Kasumi-1 (cell line): ENCODE measurements at places on chromosomes 5 and 9.

DNA sequence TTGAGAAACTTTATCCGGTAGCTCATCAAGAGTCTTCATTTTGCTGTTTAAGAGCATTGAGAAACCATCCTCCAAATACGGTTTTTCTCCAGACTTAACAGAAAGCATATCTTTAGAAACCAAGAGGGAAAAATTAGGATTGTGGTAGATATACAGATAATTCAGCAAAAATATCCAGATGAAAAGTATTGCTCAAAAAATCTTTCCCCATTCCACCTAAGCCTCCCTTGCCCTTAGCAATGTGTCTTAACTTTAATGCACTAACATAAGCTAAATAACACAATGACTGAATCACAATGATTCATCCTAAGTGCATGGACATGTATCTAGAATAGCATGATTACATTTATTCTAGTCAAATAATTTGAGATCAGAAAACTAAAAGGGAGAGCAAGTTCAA is 130.3 kb upstream of the TARS1 start:
- DNase-seq = no peak

- DNase-seq = no peak
Measured at GRCh38 chr5:95956900-95957293, 4.8 kb downstream of the ELL2 start.

DNA sequence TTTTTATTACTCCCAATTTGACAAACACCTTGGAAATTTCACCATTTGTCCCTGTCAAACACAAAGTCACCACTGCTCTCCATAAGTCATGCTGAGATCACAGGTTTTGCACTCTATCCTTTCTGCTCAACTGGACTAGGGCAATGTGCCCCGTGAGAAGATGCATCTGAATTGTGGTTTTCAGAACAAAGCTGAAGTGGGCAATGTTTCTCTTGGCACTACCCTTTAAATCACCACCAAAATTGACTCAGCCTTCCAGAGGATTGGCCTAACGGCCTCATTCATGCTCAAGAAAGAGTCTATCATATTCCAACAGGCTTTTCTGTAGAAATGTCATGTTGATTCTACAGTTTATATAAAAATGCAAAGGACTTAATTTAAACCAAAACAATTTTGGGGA is 81.0 kb upstream of the TRIO start:
- no peak for DNase-seq

DNA sequence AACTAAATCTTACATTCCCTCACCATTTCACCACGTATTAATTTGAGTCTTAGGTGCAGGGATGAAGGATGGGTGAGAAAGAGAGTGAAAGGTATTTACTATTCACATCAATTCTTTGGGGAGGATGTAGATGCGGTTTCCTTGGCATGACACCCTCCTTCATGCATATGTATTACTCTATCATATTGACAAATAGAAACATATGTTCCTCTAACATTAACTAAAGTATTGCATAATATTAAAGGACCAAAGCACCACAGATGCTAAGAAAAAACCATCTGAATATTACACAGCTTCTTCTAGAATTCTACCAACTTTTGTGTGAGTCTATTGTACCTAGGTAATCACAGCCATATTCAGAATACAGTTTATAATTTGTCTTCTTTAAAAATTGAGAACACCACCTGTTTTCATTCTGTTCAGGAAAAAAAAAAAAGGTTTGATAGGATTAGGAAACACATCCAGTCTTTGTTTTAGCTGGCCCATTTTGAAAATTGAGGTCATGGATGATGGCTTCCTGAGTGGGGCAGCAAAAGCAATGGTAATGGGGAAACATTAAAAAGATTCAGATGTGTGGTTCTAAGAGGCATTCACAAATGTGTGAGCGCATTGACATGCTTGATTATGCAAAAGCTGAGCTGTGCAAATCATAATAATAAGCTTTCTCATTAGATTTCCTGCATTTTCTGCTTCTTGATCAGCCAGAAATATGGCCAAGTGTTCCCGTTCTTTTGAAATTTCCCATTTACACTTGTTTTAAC is 1011.5 kb upstream of the NUDT12 start:
- no peak for DNase-seq

GRCh38 chr5:147912011-147912410 is 5.7 kb upstream of the C5orf46 start:
- DNase-seq = peak; percentile 95

GRCh38 chr5:158565017-158565789 is 534.5 kb downstream of the EBF1 start:
- DNase-seq = no peak

DNA sequence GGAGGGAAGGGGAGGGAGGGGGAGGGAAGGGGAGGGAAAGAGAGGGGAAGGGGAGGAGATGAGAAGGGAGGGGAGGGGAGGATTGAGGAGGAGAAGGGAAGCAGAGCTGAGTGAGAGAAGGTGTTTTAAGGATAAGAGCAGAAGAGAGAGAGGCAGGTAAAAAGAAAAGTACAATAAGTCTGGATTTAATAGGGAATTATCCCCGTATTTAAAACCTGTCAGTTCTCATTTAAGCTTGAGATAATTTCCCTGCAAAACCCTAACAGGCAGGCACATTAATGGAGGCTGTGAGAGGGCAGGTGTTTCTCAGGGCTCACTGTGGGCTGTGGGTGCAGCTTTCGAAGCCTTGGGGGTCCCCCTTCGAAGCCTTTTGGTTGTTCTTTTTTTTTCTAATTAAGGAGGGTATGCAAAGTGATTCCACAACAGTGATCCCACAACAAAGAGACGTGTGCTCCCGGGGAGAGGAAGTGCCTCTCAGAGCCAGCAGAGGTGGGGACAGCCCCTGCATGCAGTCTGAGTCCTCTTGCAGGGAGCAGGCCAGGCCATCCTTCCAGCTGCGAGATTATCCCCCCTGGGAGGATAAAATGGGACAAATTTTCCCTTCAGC is 317.9 kb upstream of the IRX1 start:
- no peak for DNase-seq

DNA sequence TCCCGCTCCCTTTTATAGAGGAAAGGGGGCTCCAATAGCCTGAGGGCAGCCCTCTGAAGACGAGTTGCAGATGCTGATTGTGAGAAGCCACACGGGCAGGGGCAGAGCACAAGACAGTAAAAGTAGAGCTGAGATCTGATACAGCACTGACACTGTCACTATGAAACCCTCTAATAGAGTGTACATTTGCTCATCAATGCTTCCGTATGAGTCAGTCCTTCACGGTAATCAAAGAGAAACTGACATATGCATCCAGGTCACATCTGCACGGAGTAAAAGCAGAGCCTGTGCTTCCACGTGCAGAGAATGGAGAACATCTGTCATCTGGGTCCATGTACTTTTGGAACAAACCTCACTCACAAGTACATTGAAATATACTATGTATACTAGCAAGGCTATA is 60.6 kb upstream of the TMEM215 start:
- no peak for DNase-seq

DNA sequence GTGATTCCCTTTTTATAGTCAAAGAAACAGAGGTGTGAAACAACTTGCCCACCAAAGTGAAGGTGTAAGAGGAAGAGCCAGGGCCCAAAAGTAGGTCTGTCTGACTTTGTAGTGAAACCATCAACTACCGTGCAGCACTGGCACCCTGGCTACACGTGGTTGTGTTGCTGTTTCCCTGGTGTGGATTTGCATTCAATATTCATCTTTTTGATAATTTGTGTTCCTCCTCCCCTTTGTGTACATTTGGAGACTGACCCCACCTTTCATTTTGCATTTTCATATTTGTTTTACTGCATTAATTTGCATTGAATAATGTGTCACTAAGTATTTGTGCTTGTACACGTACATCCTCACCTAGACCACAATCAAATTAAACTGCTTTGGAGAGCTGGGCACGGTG is 873.8 kb upstream of the WWC1 start:
- no peak for DNase-seq

DNA sequence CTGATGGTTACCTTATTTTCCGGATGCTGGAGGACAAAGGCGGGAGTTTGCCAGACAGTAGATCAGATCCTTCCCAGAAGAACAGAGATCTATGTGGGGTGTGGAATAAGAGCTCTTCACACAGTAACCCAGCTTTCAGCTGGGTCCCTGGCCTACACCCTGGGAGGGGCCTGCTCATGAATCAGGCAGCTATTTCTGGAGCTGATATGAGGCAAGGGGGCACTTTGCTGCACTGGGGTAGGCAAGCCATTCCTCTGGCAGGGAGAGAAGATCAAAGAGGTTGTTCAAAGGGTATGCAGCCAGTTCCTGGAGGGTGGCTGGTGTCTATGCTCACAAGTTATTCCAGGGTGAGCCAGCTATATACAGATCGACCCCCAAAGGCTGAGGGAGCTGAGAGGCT is 48.6 kb downstream of the CYSTM1 start:
- DNase-seq = no peak

- DNase-seq = no peak
Measured at GRCh38 chr9:130433168-130433946, 11.4 kb upstream of the ASS1 start.

GRCh38 chr5:31285025-31285424 is 91.5 kb downstream of the CDH6 start:
- no peak for DNase-seq

DNA sequence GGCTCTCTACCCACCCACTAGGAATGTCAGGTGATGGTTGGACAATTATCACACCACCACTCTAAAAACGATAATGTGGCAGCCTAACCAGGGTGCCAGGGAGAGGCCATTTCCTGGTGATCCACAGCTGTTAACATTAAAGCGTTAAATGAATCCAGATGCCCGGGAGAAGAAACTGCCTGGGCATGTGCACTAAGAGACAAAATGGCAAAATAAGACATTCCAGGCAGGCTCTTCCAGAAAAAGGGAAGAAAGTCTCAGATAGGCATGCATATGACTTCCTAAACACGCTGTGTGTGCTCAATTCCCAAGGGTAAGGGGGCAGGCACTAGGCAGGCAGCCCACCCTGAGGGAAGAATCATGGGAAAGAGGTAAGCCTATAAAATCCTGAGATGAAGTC is 4.6 kb upstream of the TXN start:
- DNase-seq = no peak

DNA sequence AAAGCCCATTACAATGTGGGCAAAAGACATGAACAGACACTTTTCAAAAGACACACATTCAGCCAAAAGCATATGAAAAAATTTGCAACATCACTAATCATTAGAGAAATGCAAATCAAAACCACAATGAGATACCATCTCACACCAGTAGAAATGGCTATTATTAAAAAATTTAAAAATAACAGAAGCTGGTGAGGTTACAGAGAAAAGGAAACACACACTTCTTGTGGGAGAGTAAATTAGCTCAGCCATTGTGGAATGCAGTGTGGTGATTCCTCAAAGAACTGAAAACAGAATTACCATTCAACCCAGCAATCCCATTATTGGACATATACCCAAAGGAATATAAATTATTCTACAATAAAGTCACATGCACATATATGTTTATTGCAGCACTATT is 585.2 kb upstream of the TUSC1 start:
- no peak for DNase-seq

- no peak for DNase-seq
Measured at GRCh38 chr9:14314929-14315874, 1.3 kb upstream of the NFIB start.

DNA sequence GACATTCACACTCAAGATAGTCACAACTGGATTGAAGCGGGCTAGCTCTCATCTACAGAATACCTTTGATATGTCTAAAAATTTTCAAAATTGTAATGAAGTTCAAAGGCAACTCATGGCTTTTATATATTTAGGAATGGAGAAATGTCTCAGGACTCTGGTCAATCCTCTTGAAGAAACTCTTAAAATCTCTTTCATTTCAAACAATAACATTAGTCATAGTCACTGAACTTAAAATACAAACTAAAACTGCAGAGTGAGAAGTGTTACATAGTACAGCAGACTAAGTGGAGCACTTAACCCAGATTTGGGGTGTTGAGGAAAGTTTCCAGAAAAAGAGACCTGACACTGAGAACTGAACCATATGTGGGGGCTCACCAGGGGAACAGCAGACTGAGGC is 20.7 kb downstream of the FANCC start:
- DNase-seq = no peak

GRCh38 chr5:133203317-133204305 is 151.8 kb downstream of the HSPA4 start:
- DNase-seq = no peak

GRCh38 chr5:143195491-143195890 is 208.0 kb downstream of the NR3C1 start:
- DNase-seq = no peak

GRCh38 chr5:38673671-38674071 is 117.2 kb upstream of the LIFR start:
- DNase-seq = no peak

- no peak for DNase-seq
Measured at GRCh38 chr5:141850786-141851185, 27.4 kb downstream of the PCDH1 start.

- no peak for DNase-seq
Measured at GRCh38 chr5:85173469-85173868, 788.8 kb upstream of the EDIL3 start.

DNA sequence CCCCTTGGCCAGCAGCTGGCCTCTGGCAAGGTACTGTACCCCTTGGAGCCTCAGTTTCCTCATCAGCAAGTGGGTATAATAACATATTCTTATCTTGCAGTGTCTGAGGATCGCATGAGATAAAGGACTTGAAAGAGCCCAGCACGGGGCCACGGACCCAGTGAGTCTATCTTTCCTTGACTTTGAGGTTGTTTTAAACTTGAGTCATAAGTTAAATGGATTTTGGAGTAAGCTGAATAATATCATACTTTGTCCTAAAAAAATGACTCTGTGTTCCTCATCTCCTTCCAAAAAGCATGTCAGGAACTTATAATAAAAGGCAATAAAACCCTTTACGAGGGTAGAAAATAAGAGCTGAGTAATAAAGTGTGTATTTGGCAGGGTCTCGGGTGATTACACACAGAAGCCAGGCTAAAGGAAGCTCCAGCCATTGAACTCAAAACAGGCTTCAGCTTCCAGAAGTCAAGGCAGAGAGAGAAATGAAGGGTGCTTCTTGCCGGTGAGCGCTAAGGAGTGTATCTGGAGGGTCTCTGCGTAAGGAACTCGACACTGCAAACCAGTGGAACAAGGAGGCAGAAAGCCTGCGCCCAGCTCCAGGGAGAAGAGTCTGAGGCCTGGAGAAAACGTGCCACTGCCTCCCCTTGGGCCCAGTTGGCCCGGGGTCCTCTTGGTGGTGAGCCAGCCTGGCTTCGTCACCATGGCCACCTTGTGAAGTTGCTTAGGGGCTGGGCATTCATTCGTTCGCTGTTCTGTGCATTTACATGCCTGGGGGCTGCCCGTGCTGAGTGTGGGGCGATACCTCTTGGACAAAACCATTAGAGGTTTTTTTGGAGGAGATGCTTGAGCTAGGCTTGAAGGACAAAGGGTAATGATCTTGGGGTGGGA is 72.4 kb upstream of the PHYKPL start:
- no peak for DNase-seq

DNA sequence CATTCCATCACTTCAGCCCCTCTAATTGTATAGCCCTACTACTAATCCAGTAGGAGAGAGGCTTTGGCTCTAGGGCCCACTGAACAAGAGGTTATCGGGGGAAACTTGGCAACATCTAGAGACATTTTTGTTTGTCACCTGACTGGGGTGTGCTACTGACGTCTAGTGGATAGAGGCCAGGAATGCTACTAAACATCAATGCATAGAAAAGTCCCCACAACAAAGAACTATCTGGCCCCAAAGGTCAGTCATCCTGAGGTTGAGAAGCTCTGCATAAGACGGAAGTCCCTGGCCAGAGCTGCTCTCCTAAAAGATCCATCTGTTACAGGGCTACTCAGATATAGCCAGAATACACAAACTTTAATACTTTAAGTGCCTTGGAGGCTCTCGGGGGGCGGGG is 570.6 kb upstream of the KLF4 start:
- no peak for DNase-seq
